Panc1 (cell line): ENCODE measurements at places on chromosomes 7 and 10. TPM values are rescaled to one million over a fixed set of nuclear protein-coding genes. Genes with fewer than 3 reads are reported as not detected.

The LIPF gene
- total RNA-seq: not detected

DNA sequence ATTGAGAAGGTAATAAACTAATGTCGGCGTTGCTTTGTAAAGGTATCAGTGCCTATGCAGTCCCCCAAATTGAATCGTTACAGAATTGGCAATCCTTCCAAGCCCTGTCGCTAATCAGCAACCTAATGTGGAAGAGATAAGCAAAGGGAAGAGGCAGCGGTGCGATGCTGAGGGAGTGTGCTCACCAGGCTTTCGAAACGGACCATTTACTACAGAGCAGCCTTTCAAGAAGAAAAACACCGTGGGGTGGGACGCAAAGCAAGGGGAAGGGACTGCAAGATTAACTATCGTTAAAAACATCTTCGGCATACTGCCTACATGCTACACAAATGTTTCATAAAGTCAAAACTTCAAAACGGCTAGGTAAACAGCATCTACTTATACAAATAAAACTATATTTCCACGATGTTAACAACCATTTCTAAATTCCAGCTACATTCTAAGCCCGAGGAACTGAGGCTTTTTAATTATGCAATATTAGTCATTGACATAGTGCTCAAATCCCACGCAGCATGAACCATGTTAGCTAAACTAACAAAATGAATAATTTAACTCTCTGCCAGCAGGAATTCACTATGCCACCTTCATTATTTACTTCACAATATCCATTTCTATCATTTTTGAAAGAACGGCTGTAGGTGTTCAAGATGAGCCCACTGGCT is 85.2 kb downstream of the CHCHD3 start:
- H3K27ac ChIP-seq: no peak overlapping the region
- no peak for DNase-seq
- no peaks in the 10 kb centered on the region for H3K27me3 ChIP-seq
- no peaks in the 10 kb centered on the region for H3K4me1 ChIP-seq
- no peaks in the 10 kb centered on the region for H3K36me3 ChIP-seq
- no peak overlapping the region for H3K4me3 ChIP-seq

GRCh38 chr10:78190051-78190825 is 156.6 kb downstream of the RPS24 start:
- no peaks in the 10 kb centered on the region for H3K4me1 ChIP-seq
- H3K4me3 ChIP-seq: no peak overlapping the region
- H3K27ac ChIP-seq: no peak overlapping the region

GRCh38 chr7:43825391-43825808 is 43.9 kb downstream of the MRPS24 start:
- H3K4me3 ChIP-seq: no peak overlapping the region
- no peaks in the 10 kb centered on the region; the same call in 1 of the 2 replicates for H3K27me3 ChIP-seq
- no peak overlapping the region for H3K27ac ChIP-seq
- H3K4me1 ChIP-seq: peaks cover 6% of the 10 kb centered on the region; the same call in 1 of the 2 replicates
- DNase-seq: no peak

- no peak overlapping the region for H3K27ac ChIP-seq
- H3K4me3 ChIP-seq: no peak overlapping the region
- no peaks in the 10 kb centered on the region for H3K36me3 ChIP-seq
- peaks cover 34% of the 10 kb centered on the region for H3K27me3 ChIP-seq
- H3K4me1 ChIP-seq: peaks cover 10% of the 10 kb centered on the region
These were observed 1.0 kb upstream of the FFAR4 start for GRCh38 chr10:93565446-93565845.
